ENCODE measurements at places on chromosomes 3 and 15.

GRCh38 chr15:100335335-100335999 lies 6.3 kb downstream of the ADAMTS17 start:
- no peak for DNase-seq

DNA sequence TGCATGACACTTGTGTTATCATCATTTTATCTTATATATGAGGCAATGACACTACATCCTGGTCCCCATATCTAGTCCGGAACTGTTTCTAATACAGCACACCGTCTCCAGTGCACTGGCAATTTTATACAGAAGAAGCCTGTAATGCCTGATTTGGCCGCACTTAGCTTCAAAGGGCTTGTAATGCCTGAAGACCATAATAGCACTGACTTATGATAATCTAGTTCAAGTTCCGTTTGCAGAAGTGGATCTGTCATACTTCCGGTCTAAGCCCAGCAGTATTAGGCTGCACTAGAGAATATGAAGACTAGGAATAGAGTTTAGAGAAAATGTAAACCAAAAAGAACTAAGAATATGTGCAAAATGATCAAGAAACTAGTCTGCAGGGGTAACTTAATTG lies 1.3 kb downstream of the BNIP2 start:
- no peak for DNase-seq

- peak; percentile 39 for DNase-seq
Measured at GRCh38 chr3:17155951-17156350, 271.2 kb downstream of the PLCL2 start.

GRCh38 chr15:64369078-64369607 lies 12.1 kb downstream of the PCLAF start:
- DNase-seq: no peak

DNA sequence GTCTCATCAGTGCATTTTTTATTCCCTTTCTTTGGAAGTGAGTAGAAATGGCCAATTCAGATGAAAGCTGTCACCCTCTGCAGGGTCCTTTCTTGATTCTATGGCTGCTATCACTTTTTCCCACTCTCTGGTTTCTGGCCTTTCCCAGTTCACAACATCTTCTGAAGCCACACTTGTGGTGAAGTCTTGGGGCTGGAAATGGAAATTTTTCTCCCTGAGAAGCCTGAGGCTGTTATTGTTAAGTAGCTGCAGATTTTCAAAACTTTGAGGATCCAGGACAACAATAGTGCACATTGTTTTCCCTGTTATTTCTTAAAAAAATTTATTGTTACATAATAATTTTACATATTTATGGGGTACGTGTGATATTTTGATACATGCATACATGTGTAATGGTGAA lies 250.3 kb upstream of the RASGRP1 start:
- no peak for DNase-seq

DNA sequence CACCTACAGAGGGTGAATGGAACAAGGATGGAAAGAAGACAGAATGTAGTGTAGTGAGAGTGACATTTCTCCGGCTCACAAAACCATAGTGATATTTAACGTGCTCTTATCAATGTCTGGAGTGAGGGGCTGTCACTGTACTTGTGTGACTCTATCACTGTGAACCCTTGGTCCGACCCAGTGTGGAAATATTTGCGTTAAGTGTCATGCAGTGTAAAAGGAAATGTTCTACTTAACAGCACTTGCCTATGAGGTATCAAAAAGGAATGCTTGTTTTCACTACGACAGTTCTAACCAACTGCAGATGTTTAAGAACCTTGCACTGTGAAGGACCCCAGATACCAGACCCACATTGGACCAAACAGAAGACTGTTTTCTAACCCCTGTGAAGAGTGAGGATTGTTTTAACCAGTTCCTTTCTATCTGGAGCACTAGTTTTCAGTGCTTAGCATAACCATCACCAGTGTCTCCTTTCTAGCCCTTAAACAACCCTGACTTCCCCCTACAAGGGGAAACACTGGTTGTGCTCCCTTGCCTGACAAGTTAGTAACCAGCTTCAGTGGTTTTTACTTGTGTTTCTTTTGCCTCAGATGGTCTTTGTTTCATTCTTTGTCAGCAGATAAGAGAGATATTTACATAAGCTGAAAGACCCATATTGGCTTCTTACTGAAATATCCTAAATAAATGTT lies 144.7 kb upstream of the ABHD17C start:
- DNase-seq: no peak

DNA sequence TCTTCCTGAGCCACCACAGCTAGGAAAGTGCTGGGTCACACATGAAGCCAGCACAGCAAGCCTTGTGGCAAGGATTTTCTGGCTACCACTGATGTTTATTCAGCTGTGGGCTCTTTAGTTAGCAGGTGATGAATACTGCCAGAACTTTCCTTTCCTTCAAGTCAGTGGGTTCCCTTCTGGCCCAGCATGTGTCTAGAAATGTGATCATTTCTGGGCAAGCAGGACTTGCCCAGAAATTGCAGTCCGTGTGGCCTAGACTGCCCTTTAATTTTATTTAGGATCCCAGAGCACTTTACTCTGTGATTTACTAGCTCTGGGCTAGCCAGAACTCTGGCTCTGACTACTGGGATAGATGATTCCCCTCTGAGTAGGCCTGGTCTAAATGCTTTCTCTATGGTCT lies 397.5 kb downstream of the ZIC4 start:
- DNase-seq: no peak

- DNase-seq: no peak
Measured at GRCh38 chr3:150105886-150106612, 135.4 kb upstream of the PFN2 start.

- no peak for DNase-seq
Measured at GRCh38 chr15:74594455-74594854, 21.2 kb upstream of the CLK3 start.

DNA sequence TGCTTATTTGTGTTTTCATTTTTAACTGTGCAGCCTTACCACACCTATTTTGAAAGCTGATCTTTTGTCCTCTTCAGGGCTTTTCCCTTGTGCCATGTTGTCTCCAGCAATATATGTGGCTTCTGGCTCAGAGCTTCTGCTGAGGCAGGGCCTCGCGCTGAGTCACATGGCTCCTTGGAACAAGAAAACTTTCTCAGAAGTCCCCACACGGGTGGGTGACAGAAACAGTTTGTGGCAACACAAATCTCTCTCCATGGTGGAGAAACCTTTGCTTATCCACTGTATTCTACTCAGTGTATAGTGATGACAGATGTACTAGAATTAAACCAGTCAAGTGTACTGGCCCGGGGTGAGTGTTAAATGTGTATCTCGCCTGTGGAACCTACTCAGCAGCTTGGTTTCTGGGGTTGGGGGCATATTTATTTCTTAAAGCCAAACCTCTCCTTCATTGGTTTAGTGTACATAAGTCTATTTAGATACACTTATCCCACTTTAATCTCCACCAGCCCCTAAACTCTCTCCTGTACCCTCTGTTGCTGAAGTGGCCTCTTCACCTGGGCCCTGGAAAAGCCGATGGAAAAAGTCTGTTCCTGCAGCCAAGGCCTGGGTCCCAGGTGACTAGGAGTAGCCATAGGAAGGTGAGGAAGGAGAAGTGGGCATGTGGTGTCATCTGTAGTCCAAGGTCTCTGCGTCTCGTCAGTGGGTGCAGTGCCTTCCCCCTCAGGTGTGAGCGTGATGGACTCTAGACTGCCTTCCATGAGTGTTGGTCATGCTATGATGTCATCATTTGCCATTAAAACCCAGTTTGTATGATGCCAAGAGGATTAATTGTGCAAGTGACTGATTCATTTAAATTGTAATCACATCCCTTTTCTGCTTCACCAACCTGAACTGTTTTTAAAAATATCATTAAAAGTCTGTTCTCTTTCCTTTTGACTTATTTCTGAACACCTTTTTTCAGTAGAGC lies 3.2 kb upstream of the FBXL22 start:
- DNase-seq: no peak

- DNase-seq: peak; percentile 30
Measured at GRCh38 chr3:52227117-52227516, 1.7 kb upstream of the TLR9 start.

GRCh38 chr15:63322541-63322940 lies 45.1 kb downstream of the APH1B start:
- DNase-seq: peak; percentile 37

DNA sequence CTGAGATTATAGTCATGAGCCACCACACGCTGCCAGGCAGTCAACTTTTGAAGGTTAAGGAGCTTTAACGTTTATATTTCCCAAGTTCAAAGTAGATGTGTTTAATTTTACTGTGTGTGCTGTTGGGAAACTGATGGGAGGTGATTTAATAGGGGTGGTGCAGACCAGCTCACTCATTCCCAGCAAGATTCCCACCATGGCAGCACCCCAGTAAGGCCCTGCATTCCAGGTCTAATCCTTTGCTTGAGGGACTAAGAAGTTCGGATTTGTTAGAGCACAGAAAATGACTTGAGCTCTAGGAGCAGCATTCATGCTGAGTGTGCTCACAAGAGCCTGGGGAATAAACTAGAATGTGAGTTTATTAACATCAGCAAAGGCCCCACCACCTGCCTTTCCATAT lies 25.2 kb downstream of the TSEN2 start:
- DNase-seq: no peak
